Activated gamma-delta T cell (primary cell): ENCODE measurements at places on chromosomes 3 and 15.

- no peak for DNase-seq
These were observed 22.0 kb upstream of the SPTSSB start for GRCh38 chr3:161393310-161393709.

DNA sequence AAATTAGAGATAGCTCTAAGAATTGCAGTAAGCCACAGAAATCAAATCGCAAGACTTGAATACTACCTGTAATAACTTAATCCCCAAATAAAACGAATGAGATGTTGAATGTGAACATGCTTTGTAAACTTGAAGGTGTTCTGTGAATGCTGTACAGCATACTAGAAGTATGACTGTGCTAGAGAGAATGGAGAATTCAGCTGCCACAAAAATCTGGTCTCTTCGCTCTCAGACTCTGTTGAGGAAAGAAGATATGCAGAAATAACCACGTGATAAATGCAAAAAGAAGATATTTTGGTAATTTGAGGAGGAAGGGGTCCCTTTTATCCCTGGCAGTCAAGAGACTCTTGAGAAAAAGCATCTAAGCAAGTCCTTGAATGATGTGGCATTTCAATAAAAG, 37.3 kb downstream of the ZBTB38 start:
- DNase-seq = no peak

DNA sequence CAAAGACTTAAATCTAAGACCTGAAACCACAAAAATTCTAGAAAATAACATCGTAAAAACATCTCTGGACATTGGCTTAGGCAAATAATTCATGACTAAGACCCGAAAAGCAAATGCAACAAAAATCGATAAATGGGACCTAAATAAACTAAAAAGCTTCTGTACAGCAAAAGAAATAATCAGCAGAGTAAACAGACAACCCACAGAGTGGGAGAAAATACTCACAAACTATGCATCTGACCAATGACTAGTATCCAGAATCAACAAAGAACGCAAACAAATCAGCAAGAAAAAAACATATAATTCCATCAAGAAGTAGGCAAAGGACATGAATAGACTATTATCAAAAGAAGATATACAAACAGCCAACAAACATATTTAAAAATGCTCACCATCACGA, 749.4 kb downstream of the PLOD2 start:
- DNase-seq = no peak

GRCh38 chr15:33354411-33354810, 43.6 kb downstream of the RYR3 start:
- no peak for DNase-seq

GRCh38 chr15:62873203-62873602, 169.3 kb upstream of the TPM1 start:
- DNase-seq = no peak

DNA sequence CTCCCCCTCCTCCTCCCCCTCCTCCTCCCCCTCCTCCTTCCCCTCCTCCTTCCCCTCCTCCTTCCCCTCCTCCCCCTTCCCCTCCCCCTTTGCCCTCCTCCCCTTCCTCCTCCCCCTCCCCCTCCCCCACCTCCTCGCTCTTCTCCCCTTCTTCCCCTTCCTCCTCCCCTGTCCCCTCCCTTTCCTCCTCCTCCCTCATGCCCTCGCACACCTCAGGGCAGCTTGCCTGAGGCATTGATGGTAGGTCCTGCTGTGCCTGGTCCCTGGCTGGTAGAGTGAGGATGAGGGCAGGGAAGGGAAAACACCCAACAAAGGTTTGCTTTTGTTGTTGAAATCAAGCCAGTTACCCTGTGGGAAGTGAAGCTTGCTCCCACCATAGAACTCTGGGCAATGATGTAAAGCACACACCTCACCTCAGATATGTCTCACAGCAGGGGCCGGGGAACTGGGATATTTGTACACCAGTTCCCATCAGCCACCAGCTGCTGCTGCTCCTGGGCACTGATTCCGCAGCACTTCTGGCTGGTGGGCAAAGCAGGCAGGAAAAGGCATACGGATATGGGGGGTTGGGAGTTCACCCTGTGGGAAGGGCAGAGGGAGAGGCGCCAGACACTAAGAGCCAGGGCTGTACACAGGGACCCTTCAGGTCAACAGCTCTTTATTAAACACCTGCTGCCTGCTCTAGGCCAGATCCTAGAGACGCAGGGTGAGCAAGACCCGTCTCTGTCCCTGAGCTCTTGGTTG, 13.8 kb downstream of the ISG20 start:
- no peak for DNase-seq

GRCh38 chr3:45137656-45138181, 8.5 kb downstream of the CDCP1 start:
- DNase-seq = no peak

DNA sequence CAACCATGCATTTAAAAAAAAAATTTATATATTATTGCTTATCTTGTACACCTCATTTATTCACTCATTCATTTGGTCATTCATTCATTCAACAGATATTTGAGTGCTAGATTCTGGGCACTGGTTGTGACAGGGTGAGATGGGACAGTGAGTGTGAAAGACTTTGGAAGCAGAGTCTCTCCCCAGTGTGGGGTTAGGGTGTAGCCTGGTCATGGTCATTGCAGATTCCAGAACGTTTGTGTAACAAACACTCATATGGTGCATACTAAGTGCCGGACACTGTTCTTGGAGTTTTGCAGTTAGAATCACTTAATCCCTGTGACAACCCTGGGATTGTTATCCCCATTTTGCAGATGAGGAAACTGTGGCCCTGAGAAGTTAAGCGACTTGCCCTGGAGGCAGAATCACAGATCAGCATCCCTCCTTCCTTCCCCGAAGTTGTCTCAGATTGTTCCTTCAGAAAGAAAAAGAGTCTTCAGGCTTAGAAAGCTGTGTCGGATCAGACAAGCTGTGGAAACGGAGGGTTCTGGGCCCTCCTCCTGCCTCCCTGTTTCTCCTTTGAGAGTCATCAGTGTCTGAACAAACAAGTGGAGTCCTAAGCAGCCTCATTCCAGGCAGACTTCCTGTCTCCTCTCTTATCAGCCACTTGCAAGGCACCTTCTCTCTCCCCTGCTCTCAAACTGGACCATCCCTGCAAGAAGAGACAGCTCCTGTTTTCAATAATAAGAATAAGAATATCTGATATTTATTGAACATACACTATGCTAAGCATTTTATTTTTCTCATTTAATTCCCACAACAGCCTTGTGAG, 6.3 kb downstream of the LOXL1 start:
- DNase-seq = no peak

DNA sequence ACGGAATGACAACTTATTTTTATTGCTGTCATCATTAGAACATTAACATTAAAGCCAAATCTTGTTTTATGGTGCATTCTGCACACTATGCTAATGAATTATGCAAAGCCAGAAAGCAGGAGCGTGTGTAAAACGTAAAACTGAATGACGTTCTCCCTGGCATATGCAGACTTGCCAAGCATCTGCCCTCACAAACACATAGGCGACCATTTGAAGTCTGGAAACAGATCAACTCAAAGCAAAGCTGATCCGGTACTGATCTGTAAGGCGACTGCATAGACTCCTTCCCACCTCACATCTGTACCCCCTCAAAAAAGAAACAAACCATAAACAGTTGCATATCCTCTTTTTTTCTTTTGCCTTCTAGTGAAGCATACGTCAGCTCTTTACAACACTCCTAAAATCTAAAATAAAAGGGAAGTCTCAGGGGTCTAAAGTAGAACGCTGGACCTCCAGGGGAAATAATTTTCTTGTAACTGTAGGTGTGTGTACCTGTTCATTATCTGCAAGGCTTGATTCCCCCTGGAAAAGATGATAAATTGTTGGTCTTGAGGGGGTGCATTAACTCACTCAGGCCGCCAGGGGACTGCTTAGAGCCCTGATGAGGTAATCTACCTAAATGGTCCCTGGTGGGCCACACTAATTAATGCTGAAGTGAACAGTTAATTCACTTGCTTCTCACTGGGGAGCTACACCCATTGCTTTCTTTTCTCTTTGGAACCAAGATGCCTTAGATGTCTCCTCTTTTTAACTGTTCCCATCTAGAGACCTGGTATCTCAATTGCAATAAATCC, 231.4 kb downstream of the CDIN1 start:
- no peak for DNase-seq

GRCh38 chr3:122758877-122759560, 34.6 kb downstream of the HSPBAP1 start:
- DNase-seq = no peak

- DNase-seq = no peak
These were observed 1034.1 kb upstream of the SEMA6D start for GRCh38 chr15:46682969-46683791.

GRCh38 chr3:100737334-100737733, 28.0 kb downstream of the TFG start:
- no peak for DNase-seq

- no peak for DNase-seq
These were observed 8.9 kb downstream of the TPM1 start for GRCh38 chr15:63051156-63052066.

- no peak for DNase-seq
These were observed 633.9 kb upstream of the TGFBR2 start for GRCh38 chr3:29972320-29972993.

DNA sequence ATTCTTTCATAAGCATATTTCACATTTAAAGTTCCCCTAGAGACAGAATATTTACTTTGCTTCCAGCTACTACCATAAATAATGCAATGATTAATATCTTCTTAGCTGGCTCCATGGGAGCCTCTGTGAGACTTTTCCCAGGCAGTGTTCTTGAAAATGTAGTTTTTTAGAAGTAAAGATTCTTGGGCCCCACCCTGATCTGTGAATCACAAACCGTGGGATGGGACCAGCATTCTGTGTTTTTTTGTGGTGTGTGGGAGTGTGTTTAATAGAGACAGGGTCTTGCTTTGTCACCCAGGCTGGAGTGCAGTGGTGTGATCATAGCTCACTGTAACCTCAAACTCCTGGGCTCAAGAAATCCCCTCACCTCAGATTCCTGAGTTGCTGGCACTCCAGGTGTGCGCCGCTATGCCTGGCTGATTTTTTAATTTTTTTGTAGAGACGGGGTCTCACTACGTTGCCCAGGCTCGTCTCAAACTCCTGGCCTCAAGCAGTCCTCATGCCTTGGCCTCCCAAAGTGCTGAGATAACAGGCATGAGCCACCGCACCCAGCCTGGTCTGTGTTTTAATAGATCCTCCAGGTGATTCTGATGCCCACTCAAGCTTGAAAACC, 83.0 kb downstream of the KLHL25 start:
- DNase-seq = no peak

DNA sequence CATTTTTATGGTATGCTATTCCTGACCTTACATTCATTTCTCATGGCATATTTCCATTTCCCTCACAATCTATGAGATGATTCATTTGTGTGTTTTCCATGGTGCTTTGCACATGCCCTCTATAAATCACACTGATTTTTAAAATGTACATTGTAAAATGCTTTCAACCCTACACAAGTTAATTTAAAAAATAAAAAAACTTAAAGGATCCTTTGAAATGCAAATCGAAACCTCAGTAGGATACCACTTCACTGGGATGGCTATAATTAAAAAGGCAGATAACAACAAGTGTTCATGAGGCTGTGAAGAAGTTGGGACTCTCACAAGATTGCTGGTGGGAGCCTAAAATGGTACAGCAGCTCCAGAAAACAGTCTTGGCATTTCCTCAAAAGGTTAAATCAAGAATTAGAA, 83.5 kb downstream of the FMN1 start:
- DNase-seq = no peak

- no peak for DNase-seq
These were observed 6.1 kb upstream of the MESP2 start for GRCh38 chr15:89770041-89770440.

DNA sequence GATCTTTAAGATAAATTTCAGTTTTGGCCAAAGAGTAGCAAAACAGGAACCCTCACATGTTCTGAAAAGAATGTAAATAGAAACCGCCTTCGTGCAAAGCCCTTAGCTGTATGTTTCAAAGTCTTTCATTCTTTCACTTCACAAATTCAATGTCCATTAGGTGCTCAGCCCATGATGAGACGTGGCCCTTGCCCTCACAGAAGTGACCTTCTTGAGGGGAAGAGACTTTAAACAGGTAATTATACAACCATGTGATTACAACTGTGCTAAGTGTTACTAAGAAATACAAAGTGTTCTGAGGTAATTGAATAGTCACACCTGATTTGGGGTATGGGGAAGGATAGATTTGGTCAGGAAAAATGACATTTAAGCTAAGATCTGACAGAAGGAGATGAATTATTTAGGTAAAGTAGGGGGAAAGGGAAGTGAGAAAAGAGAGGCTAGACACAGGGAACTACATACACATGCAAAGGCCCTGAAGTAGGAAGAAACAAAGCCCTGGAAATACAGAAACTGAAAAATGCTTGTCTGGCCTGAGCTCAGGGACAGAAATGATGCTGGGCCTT, 19.6 kb downstream of the HSPBAP1 start:
- no peak for DNase-seq

DNA sequence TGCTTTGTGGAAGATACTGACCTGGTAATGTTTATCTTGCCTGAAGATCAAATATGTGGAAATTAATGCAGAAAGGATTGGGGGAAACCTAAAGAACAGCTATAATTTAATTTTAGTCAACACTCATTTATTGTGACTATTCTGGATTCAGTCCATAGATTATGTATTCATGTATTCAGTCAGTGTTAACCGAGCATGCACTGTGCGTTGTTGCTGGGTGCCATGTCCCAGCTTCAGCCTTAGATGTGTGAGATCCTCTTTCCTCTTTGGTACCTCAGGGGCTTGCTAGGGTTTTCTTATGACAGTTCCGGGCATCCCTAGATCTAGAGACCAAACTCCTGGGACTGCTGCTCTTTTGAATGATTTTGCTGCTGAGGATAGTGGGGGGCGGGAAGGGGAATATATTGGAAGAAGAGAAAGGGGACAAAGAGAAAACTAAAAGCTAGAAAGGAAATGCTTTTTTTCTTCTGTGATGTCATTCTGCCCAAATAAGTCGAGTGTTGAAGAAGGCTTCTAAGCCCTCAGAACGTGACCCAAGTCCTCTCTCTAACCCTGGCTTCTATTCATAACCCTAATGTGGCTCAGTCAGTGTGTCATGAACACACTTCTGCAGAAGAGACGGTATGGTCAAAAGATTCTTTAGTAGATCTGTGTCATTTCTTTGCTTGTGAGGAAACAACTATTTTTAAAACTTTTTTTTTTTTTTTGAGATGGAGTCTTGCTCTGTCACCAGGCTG, 33.5 kb downstream of the STARD9 start:
- no peak for DNase-seq

- no peak for DNase-seq
These were observed 63.3 kb downstream of the ABTB1 start for GRCh38 chr3:127735767-127736693.

- DNase-seq = no peak
These were observed 29.4 kb upstream of the FBN1 start for GRCh38 chr15:48674876-48675275.

DNA sequence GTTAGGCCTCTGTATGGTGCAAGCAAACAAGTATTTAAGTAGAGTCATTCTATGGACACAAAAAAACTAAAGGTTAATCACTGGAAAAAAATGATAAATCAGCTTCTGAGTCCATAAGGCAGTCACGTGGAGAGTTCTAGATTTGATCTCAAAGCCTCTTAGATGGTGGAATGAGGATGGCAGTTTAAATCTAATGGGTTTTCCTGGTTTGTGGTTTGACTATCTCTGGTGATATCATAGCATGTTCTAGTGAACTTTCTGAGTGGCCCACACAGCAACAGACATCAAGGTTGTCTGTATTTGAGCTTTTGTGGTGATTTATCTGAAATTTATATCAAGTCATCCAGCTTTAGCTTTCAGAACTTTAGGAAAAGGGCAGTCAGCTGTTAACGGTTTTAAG, 52.4 kb downstream of the ILDR1 start:
- DNase-seq = no peak

- no peak for DNase-seq
These were observed 87.8 kb downstream of the KLHL25 start for GRCh38 chr15:85706779-85707518.

- DNase-seq = no peak
These were observed 32.1 kb upstream of the C3orf38 start for GRCh38 chr3:88117683-88118082.
